Activated naive CD4-positive, alpha-beta T cell (primary cell): ENCODE measurements at places on chromosomes 11 and 22.

GRCh38 chr11:71240865-71241691, 11.3 kb downstream of the SHANK2 start:
- no peak for DNase-seq

- DNase-seq: no peak
Observed at GRCh38 chr11:19162951-19163505, 38.8 kb downstream of the CSRP3 start.

GRCh38 chr22:30000566-30000965, 79.7 kb upstream of the HORMAD2 start:
- DNase-seq: no peak

DNA sequence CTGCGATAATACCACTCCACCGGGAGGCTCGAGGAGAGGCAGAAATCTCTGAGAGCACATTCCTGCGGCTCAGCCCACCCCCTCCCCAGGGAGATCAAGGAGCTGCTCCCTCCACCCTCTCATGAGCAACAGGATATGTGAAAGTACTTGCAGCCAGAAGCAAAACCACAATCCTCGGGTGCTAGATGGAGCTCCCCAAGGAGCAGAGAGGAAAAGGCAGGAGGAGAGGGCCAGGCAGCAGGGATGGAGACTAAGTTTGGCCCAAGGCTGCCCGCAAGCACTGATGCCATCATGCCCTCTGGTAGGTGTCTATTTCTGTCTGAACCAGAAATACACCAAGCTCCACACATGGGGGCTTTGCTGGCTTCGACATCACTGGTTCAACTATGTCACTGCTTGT, 22.3 kb downstream of the VPS37C start:
- DNase-seq: no peak

DNA sequence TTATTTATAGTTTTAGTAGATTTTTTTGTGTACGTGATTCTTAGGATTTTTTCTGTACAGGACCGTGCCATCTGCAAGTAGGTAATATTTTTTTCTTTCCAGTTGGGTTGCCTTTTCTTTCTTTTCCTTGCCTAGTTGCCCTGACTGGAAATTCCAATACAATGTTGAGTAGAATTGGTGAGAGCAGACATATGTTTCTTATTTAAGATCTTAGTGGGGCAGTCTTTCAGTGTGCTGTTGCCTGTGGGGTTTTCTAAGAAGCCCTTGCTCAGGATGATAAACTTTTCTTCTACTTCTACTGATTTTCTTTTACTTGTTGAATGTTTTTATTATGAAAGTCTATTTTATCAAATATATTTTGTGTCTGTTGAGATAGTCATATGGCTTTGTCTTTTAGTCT, 33.0 kb downstream of the ATXN10 start:
- DNase-seq: no peak

DNA sequence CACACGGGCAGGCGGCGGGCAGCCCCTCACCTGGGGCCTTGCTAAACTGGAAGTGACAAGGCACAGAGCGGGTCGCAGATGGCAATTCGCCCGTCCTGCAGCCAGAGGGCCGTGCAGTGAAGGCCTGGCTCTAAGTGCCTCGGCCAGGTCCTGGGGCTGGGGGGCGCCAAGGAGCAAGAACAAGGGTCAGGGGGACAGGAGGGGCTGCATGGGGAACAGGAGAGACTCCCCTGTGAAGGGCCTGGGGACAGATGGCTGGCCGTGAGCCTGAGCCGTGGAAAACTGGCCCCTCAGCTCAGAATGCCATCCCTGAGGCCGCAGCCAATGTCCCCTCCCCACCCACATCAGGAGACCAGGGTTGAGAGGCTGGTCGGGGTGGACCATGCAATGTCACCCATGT, 60.0 kb downstream of the RTL6 start:
- DNase-seq: no peak

- DNase-seq: no peak
Observed at GRCh38 chr11:78834886-78835285, 260.2 kb upstream of the NARS2 start.

DNA sequence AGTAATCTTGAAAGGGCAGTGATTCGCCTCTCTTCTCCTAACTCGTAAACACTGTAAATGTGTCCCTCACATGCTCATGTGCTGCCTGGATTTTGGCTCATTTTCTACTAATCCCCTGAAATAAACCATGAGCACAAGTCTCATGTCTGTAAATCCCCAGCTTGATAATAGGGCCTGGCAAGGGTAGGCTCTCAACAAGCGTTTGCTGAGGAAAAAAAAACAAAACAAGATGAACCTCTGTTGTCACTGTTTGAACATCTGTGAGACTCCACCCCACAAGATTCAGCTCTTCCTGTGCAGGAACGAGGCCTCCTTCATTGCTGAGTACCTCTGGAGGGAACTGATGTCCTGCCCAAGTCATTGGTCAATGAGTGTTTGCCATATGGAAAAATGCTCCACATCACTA, 4.5 kb upstream of the CYB5R2 start:
- no peak for DNase-seq

DNA sequence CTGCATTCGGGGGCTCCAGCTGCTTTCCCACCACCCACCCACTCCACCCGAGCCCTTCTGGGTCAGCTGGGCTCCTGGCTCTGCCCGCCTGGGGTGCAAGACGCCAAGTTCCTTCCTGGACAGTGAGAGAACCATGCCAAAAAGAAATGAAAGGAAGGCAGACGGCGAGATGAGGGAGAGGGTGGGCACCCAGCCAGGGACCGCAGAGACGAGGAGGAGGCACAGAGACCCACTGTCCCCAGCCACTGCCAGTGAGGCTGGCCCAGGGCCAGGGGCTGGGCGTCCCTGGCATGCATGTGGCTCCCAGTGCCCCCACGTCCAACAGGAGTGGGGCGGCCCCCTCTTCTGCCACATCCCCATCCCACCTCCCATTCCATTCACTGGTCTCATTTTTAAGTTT, 10.8 kb upstream of the CD81 start:
- no peak for DNase-seq

DNA sequence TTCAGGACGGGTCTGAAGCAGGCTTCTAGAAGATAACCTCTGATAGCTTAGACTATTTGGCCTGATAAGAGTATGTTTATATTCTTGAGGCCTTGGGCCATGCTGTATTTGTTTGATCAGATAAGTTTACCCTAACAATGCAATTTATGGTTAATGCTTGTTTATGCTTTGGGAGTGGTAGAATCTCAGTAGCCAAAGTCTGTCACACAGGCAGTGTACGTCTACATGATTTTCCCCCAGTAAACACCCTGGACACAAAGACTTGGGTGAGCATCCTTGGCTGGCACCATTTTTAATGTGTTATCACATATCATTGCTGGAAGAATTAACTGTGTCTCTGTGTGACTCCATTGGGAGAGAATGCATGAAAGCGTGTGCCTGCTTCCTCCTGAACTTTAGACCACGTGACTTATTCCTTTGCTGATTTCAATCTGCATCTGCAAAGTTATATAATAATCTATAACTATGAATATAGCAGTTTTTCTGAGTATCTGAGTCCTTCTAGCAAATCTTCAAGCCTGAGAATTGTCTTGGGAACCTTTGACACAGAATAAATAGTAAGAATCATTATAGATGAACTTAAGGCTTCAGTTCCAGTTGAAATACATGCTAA, 172.4 kb downstream of the CASP12 start:
- DNase-seq: no peak

DNA sequence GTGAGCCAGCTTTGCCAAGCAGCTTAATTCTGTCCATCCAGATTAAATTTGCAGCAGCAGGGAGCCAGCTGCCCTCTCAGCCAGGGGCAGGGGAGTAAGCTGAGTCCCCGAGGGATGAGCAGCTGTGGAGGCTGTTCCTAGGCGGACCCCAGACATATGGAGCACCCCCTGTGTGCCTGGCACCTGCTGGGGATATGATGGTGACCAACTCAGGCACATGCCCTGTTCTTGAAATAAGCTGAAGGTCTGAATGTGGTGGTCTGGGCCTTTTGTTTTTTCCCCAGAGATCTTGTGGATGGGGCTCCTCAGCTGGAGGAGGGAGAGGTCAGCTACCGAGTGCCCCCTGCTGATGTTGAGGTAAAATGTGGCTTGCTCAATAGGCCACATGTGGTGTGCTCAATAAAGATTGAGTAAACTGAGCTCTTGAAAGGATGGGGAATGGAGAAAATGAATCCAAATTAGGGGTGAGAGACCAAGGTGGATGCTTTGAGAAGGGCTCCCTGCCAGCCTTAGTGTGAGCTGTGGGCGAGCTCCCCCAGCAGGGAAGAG, 103.3 kb upstream of the NNMT start:
- no peak for DNase-seq

- DNase-seq: no peak
Observed at GRCh38 chr11:36719358-36720107, 121.5 kb upstream of the RAG2 start.
